ENCODE measurements at places on chromosomes 1 and 21.

DNA sequence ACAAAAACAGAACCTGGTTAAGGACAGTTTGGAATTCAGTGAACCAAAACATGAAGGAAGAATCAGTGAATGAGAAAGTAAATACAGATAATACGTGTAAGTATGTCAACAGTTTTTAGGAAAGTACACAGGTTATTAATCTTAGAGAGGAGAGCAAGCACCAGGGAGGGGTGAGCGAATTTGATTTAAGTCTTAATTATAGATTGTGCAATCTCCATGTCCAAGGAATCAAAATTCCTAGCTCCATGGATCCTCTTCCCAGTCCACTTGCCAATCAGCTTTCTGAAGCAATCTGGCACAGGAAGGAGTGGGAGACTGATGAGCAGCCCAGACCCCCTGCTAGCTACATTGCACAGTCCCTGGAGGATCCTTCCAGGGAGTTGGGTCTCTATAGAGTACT, 346.4 kb downstream of the SETD4 start:
- DNase-seq = no peak

DNA sequence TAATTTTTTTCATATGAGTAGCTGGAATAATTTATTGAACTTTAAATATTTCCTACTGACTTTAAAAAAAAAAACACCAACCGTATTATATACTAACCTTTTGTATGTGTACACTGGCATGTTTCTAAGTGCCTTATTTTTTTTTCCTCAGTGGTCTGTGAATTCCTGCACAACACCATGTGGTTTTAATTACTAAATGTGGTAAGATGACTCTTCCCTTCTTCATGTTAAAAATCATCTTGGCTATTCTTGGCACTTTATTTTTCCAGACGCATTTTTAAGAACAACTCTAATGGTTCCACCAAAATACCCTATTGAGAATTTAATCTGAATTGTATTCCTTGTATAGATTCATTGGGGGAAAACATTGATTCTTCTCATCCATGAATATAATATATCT, 28.4 kb downstream of the PPP2R5A start:
- DNase-seq = no peak

DNA sequence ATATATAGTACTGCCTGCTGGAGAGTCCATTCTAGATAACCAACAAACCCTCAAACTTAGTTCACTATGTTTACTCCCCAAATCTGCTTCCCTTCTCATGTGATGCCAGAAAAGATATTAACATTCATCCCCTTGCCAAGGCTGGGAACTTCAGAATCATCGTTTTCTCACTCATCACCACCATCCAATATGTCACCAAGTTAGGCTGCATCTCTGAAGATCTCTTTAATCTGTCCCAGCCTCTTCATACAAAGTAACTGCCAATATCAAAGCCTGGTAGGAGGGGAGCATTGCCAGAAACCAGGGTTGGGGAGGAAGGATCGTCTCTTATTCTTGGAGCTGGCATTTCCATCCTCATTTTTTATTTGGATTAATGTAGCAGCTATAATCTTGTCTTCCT, 71.6 kb downstream of the XCL2 start:
- DNase-seq = no peak

DNA sequence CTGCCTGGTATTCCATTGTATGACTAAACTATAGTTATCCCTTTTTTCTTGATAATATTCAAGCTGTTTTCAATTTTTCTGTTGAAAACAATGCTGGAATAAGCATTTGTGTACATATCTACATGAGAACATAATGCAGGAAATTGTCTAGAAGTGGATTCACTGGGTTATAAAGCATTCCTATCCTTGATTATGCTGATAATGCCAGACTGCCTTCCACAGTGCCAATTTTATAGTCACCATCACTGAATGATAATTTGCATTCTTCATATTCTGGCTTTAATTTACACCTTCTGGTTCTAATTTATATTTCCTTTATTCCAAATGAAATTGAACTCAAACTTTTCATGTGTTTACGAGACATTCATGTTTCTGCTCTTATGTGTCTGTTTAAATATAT, 651.0 kb upstream of the PLXNA2 start:
- no peak for DNase-seq

DNA sequence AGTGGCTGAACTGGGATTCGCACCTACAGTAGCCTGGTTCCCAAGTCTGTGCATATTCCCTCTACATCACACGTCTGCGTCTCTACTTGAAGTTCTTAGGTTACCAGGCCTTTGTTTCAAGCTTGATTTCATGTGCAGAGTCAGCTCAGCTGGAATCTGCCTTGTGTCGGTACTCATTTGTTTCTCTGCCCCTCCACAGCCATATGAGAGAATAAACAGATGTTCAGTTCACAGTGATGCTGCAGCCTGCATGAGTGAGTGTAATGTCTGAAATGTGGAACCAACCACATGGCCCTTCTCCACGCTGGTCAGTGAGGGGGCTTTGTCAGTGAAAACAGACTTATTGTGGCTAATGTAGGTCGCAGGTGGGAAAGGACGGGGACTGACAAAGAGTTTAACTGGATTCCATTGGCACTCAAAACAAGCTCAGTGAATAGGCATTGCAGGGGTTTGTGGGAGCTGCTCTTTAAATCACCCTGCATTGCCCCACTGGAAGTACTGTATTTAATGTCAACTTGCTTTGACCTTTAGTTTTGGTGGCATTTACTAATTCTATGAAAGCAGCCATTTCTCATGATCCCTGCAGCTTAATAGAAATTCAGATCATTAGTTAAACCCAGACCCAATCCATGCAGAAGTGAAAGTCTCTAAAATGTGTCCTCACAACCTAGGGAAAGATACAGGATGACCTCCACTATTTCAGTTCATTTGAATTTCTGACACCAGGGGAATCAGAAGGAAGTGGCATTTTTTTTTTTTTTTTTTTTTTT, 136.4 kb upstream of the FAM78B start:
- DNase-seq = no peak

- DNase-seq = no peak
These were observed 60.5 kb upstream of the USP25 start for GRCh38 chr21:15669247-15669646.

DNA sequence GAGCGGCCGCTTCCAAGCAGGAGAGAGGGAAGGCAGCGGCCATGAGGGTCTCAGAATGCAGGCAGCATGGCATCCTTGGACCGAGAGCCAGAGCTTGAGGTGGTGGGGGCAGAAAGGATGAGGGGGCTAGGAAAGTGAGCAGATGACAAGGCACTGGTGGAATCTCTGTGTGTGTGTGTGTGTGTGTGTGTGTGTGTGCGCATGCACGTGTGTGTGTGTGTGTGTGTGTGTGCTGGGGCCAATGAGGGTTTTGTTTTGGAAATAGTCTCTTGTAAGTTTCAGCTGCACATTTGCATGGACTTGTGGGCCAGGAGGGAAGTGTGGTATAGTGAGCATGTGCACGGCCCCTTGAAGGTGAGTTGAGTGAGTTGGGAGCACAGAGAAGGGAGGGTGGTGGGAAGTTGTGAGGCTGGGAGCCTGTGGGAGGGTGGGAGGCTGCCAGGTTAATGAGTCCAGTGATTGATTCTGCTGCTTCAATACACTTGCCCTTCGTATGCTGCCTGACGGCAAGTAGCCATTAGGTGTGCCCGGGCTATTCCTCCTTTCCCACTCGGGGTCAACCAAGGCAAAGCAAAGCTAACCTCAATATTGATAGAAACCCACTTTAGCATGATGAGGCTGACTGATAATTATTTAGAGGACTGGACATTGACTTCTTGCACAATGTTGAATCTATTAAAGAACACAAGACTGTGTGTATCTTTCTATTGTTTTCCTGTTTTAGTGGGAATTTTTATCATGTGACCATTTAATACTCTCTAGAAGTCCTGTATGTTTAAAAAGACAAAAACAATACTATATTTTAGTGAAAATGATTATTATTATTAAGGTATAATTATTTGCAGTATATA, 80.3 kb downstream of the PROX1 start:
- DNase-seq = no peak

GRCh38 chr1:6477039-6477820, 11.3 kb upstream of the TNFRSF25 start:
- DNase-seq = no peak

DNA sequence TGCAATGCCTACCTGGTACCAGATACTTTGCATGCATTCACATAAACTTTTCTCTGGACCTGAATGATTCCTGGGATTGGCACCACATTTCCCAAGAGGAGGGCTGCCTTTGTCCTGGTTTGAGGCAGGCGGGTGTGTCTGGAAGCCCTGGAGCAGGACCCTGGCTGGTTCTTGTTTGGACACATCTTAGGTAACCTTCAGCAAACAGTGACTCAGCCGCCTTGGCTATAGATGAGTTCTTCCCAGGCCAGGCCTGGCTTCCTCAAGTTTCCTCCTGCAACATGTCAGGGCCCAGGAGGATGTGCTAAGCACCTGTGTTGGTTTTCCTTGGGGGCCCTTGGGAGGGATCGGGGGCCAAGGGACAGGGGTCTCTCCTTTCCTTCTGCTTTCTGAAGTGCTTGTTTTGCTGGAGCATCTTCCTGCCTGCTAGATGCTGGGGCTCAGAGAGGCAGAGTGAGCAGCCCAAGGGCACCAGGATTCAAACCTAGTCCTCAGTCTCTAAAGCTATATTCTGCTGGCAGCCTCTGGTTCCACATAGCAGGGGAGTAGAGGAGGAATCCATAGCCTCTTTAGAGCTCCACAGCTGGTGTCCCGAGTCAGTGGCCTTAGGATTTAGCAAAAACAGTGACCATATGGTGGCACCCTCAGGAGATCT, 38.2 kb downstream of the PAX7 start:
- DNase-seq = no peak

DNA sequence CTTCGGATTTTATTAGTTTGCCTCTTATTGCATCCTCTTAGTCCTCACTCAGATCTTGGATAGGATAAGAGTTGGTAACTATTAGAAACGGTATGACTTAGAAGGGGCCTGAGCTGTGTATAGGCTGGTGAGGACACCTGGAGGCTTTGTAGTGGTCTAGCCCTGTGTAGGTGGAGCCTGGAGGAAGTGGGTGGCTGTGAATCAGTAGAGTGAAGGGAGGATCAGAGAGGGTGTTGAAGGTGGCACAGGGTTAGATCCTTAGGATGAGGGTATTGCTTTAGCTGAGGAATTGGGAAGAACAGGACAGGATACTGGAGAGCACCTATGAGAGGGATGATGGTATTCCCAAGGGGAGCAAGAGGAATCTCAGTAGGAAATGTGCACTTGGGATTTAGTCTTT, 5.7 kb downstream of the VANGL1 start:
- DNase-seq = no peak

Measured in NCI-H1105 (cell line).